ENCODE measurements at places on chromosomes 6 and 20.

GRCh38 chr6:25913741-25914140 is 16.8 kb downstream of the SLC17A2 start:
- DNase-seq: no peak

GRCh38 chr20:63359937-63360849 is 956 bp downstream of the CHRNA4 start:
- DNase-seq: no peak

- no peak for DNase-seq
Measured at GRCh38 chr20:25011831-25012241, 19.3 kb upstream of the APMAP start.

DNA sequence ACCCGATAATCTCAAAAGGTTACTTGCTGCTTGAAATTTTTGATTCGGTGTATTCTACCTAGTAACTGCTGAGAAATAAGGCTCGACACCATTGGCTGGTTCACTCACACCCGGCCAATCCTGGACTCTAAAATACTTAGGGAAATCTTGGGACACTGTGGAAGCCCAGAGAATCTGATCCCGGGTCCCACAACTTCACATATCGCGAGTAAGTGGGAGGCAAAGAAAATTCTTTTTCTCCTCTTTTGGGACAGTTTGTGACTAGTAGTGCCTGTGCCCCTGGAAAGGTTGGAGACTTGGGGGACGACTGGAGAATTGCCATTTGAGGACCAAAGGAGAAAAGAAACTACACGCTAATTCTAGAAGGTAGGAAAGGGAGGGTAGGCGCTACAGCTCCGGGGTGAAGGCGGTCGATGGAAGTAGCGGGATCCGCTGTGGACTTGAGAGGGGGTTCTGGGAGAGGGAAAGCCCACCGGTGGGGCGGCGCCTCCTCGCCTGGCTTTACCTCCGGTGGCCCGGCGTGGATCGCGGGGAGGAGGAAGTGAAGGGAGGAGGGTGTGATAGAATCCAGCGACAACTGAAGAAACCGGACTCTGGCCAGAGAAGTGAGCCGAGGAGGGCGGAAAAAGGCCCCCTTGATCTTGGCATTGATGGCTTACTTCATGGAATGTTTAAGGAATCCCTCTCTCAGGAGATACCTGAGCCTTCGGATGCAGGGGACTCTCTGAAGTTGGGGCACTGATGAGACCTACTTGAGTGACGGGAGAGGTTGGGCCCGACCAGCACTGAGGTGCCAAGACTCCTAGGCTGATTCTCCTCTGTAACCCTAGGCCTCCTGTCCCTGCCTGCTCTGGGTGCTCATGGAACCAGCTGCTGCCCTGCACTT is 18.8 kb upstream of the BTN3A3 start:
- peak; percentile 54 for DNase-seq

DNA sequence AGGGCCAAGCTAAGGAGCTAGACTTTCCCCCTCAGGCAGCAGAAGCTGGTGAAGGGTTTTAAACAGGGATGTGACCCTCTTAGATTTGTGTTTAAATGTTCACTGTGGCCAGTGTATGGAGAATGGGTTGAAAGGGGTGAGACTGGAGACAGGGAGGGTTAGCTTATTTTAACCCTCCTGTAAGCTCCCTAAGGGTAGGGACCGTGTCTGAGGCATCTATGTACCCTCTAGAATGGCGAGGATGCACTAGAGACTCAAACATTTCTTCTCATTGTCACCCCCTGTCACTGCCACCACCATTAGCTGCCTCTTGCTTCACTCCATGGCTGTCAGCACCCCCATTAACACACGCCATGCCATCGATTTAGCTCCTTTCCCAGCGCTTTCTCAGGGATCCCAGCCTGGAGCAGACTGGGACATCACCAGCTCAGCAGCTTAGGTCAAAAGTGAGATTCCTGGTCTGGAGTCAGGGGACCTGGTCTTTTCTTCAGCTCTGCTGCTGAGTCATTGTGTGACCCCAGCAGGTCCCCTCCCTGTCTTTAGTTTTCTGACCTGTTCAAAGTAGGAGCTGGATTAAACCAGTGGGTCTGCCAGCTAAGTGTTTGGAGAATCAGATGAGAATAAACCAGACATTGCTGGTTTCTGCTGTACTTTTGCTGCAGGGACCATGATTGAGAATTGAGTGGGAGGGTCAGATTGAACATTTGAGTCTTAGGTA is 1.1 kb upstream of the SLC22A7 start:
- DNase-seq: no peak

DNA sequence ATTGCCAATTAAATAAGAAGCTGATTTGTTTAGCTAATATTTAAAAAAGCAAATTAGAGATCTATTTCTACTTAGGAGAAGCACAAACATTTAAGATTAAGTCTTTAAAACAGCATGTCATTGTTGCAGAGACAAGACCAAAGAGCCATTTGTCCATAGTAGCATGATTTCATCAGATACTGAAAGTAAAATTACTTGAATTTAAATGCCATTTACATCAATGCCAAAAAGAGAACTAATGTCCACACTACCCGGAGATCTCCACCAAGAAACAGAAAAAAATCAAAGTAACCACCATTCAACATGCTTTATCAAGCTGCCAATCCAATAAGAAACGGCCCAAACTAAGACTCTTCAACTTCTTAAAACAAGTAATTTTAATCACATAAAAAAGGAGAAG is 15.7 kb downstream of the AURKA start:
- DNase-seq: no peak

- DNase-seq: no peak
Measured at GRCh38 chr6:113209315-113209714, 647.8 kb upstream of the MARCKS start.

Measured in CD4-positive, alpha-beta T cell treated with Interleukin-1 beta for 1 hour (primary cell).